ENCODE measurements at places on chromosomes 1 and 21.

DNA sequence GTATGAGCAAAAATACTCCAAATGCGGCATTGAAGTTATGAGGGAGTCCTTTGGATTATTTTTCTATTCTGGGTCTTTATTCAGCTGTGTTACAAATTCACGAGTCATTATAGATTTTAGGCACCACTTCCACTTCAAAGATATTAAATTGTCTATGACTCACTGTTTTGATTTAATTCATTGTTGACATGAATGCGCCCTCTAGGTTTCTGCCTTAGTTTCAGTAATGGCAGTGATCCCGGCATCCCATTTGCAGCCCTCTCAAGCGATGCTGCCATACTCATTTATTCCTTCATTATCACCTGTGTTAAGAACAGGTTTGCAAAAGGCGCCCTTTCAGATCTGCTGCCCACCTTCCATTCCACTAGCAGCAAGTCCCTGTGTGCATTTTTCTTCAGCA is 14.0 kb downstream of the RSPO1 start:
- no peak for DNase-seq

GRCh38 chr1:82632155-82632554 is 831.4 kb downstream of the ADGRL2 start:
- DNase-seq, result peak; percentile 56

GRCh38 chr1:219163401-219163954 is 10.2 kb upstream of the LYPLAL1 start:
- no peak for DNase-seq

- no peak for DNase-seq
Observed at GRCh38 chr1:85135392-85135798, 65.4 kb downstream of the SYDE2 start.

DNA sequence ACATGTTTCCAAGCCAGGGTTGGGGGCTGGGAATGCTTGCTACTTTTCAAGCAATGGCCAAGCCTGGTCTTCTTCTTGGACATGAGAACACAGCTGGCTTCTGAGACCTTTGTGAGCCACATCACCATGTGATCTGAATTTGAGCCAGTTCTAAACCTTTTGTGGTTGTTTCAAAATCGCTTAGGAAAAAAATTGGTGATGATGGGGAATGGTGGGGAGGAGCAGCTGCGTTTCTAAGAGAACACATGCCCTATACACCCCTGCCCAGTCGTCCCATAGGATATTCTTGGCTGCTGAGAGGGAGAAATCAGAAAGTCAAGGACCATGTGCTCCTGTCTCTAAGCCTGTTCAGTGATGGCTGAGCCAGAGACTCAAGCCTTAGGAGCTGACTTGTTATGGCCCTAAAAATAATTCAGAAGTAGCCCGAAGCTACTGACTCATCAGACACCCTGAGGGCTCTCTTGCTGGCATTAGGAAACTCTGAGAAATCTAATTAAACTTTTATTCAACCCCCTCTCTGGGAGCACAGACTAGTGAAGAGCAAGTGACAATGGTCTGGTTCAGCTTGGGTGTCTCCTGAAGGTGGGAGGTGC is 30.5 kb downstream of the CCDC185 start:
- peak; percentile 80 for DNase-seq

GRCh38 chr1:42913426-42914091 is 45.1 kb downstream of the SLC2A1 start:
- DNase-seq, result peak; percentile 73

Data from M059J (cell line).